ENCODE measurements at places on chromosomes 4 and X.

DNA sequence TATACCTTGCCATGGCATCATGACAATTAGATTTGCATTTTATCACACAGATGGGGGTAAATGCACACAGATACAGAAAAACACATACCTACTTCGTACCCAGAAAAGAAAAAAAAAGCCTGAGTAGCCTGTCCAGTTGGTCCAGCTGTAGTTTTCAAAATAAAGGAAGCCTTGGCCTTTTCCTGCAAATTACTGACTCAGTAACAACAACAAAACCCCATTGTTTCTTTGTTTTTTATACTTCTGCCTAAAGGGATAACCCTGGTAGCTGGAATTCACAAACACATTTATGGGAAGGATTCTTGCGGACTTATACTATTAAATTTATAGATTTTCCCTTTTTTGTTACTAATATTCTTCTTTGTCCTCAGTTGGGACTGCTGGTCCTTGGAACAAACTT lies 156.4 kb upstream of the PCDH10 start:
- no peaks in the 10 kb centered on the region for H3K36me3 ChIP-seq
- no peak for DNase-seq
- H3K4me1 ChIP-seq, result no peaks in the 10 kb centered on the region
- H3K27me3 ChIP-seq, result no peaks in the 10 kb centered on the region
- H3K27ac ChIP-seq, result no peak overlapping the region

GRCh38 chr4:68175562-68176155 lies 46.0 kb upstream of the TMPRSS11F start:
- H3K4me1 ChIP-seq, result no peaks in the 10 kb centered on the region
- DNase-seq, result no peak
- H3K4me3 ChIP-seq, result no peak overlapping the region

DNA sequence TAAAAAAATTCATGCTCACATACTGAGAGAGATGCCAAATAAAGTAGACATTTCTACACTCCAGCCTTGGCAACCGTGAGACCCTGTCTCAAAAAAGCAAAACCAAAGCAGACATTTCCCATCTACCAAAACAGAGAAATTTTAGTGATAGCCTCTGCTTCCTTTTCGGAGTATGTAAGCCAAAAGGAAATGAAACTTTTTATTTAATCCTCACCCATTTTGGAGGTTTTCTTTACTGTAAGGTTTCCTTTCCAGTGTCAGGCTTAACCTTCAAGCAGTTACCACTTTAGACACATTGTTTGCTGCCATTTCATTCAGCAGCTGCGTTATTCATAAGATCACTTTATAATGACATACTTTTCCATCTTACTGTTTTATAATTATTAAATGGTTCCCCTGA lies 15.9 kb downstream of the ADD1 start:
- peaks cover 65% of the 10 kb centered on the region for H3K4me1 ChIP-seq
- peaks cover 6% of the 10 kb centered on the region for H3K36me3 ChIP-seq
- no peak overlapping the region for H3K27ac ChIP-seq
- no peak overlapping the region for H3K4me3 ChIP-seq
- no peaks in the 10 kb centered on the region for H3K27me3 ChIP-seq
- DNase-seq, result no peak

- H3K4me3 ChIP-seq, result no peak overlapping the region
- H3K36me3 ChIP-seq, result no peaks in the 10 kb centered on the region
- no peaks in the 10 kb centered on the region for H3K27me3 ChIP-seq
- H3K4me1 ChIP-seq, result no peaks in the 10 kb centered on the region
Measured at GRCh38 chrX:16155581-16156096, 11.6 kb upstream of the MAGEB17 start.

DNA sequence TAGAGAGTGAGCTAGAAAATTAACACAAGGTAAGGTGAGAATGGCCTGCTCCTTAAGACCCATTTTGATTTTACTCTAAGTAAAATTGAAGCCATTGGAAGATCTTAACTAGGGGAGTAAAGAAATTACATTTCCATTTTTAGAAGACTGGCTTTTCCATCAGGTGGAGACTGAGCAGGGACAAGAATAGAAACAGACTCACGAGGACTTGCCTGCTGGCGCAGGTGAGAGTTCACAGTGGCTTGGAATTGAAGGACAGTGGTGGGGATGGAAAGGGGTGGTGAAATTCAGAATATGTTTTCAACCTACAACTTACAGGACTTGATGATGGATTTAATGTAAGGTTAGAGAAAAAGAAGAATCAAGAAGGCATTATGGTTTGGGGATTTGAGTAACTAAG lies 427.4 kb downstream of the INPP4B start:
- no peak overlapping the region for H3K27ac ChIP-seq
- H3K27me3 ChIP-seq, result no peaks in the 10 kb centered on the region
- peaks cover 26% of the 10 kb centered on the region for H3K4me1 ChIP-seq
- no peak overlapping the region for H3K4me3 ChIP-seq
- no peak for DNase-seq
- no peaks in the 10 kb centered on the region for H3K36me3 ChIP-seq

- no peak overlapping the region for H3K4me3 ChIP-seq
- H3K27me3 ChIP-seq, result no peaks in the 10 kb centered on the region
- DNase-seq, result no peak
- no peak overlapping the region for H3K27ac ChIP-seq
- peaks cover 12% of the 10 kb centered on the region for H3K4me1 ChIP-seq
Measured at GRCh38 chr4:152850377-152850776, 70.6 kb downstream of the ARFIP1 start.

All from CD8-positive, alpha-beta memory T cell (primary cell).